ENCODE measurements at places on chromosomes 6 and 20.

DNA sequence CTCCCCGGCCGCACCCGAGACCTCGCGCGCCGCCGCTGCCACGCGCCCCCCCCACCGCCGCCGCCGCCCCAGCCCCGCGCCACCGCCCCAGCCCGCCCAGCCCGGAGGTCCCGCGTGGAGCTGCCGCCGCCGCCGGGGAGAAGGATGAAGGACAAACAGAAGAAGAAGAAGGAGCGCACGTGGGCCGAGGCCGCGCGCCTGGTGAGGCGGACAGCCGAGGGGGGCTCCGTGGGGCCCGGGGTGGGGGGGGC lies 426 bp downstream of the ASXL1 start:
- ATAC-seq: no peak

DNA sequence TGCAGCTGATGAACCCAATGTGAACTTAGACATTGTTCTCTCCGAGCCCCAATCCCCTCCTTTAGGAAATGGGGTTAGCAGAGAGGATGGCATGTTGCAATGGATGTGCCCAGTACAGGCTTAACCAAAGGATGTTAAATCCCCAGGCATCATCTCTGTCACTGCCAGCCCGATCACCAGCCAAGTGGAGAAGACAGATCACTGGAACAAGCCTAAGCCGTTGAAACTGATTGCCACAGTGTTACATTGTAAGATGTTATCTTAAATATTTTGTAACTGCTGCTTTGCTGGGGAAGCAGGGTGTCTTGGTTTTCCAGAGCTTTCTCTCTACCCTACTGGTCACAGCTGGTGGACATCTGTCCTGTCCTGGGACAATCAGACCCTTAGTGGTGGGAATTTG lies 783.4 kb upstream of the CHD6 start:
- ATAC-seq: no peak

- peak; percentile 66 for ATAC-seq
These were observed 654 bp downstream of the FAM8A1 start for GRCh38 chr6:17600527-17601385.

- peak; percentile 75 for ATAC-seq
These were observed 120.8 kb upstream of the BCLAF1 start for GRCh38 chr6:136410201-136411024.

- peak; percentile 37 for ATAC-seq
These were observed 17.2 kb upstream of the DST start for GRCh38 chr6:56659721-56660380.

DNA sequence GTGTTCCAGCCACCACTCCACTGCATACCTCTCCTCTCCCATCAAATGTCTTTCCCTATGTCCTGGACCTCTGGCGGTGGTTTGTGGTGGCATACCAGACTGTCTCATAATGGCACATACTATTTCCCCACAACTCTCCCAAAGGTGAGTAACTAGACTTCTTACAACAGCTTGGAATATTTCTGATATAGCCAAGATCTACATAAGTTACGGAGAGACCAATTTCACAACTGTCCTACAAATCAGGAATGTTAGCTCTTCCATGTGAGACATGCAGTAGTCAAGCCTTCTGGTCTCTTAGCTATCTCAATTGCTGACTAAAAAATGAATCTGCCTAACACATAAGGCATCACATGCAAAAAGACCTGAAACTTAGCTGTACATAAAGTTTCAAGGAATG lies 588.9 kb downstream of the RNF144B start:
- ATAC-seq: no peak

GRCh38 chr6:129647044-129647443 lies 62.9 kb downstream of the ARHGAP18 start:
- no peak for ATAC-seq

DNA sequence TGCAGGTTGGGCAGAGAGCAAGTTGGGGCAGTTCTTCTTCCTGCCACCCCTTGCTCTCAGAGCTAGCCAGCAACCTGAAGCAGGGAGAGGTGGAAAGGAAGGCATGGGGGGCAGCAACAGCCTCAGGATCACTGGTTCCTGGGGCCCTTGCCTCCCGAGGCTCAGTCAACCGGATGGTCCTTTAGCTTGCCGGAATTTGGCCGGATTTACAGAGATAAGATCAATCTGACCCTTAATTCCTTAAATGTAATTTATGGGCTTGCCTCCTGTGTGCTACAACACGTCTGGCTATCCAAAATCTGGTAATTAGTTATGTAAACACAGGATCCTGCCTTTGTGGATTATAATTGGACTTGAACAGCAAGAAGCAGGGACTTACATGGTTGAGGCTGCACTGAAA lies 19.5 kb upstream of the TCP11 start:
- ATAC-seq: no peak

DNA sequence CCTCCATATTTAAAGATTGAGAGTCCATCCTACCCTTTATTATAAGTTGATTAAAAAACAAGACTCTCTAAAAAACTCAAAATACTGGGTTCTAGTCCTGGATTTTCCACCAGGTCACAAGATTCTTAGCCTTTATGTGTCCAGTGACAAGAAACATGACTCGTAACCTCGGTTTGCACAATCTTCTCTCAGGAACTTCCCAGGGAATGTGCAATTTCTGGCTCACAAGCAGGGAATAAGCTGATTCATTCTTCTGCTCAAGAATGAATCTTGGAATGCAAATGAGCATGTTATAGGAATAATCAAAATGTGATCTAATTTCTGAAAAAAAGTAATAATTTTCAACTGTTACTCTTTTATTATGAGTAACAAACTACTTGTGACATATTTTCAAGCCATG lies 45.1 kb downstream of the OGFRL1 start:
- ATAC-seq: no peak

All from activated T-helper 17 cell treated with anti-CD3 and anti-CD28 coated beads, Interleukin-2, amount 50 U/mL, for 72 hours (primary cell).